Activated gamma-delta T cell (primary cell): ENCODE measurements at places on chromosomes 2 and 18.

- no peak for DNase-seq
These were observed 72.0 kb upstream of the ZCCHC2 start for GRCh38 chr18:62450546-62451410.

DNA sequence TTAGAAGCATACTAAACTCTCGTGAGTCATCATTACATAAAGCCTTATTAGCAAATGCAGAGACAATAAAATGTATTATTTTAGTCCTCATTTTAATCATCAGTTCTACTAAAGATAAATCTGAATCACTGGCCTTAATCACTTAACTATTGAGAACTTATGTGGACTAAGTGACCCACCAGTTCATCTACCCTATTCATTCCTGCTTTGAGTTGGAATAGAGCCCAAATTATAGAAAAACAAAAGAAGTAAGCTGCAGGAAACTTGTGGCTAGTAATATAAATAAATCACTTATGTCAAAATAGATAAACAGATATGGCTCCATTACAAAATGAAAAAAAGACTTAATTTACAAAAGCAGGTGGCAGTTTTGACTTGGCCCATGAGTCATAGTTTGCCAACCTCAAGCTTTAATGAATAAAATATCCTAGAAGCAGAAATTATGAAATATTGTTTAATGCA lies 851.8 kb upstream of the CRIM1 start:
- no peak for DNase-seq

DNA sequence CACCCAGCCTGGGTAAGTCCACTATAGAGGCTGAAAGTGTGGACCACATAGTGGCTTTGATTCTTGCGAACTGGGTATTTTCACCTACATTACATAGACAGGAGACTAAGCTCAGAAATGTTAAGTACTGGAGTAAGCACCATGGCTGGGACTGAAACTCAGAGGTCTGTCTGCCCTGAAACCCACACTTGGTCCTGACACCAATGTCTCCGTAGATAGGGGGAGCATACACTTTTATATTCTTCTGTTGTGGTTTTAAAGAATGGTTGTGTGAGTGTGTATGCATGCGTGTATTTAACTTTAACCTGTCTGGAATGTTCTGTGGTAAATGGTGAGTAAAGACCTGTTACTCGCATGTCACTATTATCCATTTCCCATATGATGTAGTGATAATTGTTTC lies 10.3 kb upstream of the NPPC start:
- DNase-seq: no peak

DNA sequence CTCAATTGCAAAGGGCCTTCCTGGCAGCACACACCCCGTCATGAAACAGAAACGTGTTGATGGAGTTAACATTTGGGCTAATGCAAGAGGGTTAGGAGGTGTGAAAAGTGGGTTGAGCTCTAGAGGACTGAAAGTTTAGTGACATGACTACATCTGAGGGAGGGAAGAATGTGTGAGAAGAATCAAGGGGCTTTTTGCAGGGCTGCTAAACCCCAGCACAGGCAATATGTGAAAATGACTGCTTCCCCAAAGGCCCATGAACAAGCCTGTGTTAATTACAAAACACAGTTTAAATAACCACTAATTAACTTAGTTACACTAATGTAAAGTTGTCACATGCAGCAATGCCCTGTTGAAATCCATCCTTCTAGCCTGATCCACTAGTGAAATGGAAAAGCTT lies 63.4 kb upstream of the PEX13 start:
- DNase-seq: no peak

DNA sequence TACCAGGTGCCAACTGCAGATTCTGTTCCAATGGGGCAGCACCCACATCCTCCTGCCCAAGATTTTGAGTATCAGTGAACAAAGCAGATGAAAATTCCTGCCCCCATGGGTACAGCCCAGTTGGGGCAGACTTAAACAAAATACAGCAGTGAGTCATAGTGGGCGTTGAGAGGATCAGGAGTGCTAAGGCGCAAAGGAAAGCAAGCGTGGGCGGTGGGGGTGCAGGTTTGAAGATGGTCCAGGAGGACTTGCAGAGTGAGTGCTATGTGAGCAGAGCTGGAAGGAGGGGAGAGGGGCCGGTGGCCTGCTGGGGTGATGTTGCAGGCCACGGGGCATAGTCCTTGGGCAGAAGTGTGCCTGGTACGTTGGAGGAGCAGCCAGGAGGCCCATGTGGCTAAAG lies 24.7 kb downstream of the STEAP3 start:
- no peak for DNase-seq

DNA sequence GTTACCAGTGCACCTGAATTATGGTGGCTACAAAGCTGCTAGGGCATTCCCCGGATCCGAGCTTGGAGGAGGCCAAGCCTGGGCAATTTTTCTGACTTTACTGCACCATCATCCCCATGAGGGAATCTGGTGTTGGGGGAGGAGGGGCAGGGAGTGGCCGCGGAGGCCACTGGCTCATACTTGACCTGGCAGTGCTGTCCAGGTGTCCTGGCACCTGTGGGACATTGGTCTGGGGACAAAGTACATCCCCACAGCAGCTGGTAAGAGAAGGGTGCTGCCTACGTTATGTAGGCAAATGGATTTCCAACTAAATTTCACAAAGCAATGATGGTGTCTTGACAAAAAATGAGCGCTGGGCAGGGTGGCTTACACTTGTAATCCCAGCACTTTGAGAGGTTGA lies 48.3 kb downstream of the KLHL29 start:
- DNase-seq: no peak

- no peak for DNase-seq
These were observed 131.6 kb downstream of the CDH2 start for GRCh38 chr18:28045176-28045810.

DNA sequence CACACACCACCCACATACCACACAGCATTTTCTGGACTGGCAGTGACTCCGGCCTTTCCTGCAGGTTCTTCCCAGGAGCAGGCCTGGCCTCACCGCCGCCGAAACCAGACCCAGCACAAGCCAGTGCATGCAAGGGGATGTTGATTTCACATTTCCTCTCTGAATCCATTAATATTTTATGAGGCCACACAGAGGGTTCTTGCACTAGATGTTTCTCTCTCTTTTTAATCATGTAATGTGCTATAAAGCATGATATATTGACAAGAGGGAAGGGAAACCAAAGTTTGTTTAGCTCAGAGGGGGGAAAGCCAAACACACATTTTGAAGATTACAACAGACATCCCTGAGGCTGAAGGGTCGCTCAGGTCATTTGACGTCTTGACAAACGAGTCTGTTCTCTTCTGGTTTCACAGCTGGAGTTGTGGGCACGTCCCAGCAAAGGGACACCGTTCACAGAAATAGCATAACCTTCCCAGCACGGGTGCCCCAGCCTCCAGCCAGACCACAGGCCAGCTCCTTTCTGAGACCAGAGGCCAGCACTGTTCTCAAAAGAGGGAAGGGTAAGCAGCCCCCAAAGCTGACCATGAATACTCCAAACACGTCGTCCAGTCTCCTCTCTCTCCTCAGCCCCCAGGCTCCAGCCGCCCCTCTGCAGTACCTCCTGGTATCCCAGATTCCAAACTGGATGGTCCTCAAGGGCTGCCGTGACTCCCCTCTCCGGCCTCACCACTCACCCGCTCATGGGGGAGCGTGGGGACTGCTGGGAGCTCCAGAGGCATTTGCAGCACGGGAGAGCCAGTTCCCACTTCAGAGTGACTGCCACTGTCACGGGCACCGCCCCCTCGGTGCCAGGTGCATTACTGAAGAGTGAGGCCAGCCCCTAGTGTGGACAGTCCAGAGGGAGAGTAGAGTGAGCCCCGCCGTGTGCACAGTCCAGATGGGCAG lies 340.3 kb upstream of the SALL3 start:
- DNase-seq: no peak

GRCh38 chr2:149006883-149007543 lies 31.5 kb upstream of the LYPD6B start:
- no peak for DNase-seq

GRCh38 chr2:241841181-241842066 lies 17.3 kb downstream of the PDCD1 start:
- no peak for DNase-seq

DNA sequence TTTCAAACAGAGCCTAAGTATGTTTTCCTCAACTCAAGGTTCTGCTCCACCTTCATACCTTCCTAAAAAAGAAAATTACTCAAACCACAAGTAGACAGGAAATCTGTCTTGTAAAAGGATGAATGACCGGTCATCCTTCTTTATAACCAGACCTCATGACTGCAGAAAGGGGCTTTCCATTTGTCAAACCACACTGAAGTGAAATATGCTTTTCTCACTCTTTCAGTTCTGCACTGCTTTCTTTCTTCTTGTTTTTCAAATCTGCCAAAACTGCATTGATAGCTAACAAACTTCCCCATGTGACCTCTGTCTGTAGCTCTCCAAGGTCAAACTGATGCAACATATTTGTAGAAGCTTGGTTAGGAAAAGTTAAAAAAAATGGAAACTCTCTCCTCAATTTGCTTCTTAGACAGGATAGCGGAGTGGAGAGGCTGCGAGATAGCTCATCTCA lies 308.9 kb upstream of the CCDC68 start:
- DNase-seq: no peak

DNA sequence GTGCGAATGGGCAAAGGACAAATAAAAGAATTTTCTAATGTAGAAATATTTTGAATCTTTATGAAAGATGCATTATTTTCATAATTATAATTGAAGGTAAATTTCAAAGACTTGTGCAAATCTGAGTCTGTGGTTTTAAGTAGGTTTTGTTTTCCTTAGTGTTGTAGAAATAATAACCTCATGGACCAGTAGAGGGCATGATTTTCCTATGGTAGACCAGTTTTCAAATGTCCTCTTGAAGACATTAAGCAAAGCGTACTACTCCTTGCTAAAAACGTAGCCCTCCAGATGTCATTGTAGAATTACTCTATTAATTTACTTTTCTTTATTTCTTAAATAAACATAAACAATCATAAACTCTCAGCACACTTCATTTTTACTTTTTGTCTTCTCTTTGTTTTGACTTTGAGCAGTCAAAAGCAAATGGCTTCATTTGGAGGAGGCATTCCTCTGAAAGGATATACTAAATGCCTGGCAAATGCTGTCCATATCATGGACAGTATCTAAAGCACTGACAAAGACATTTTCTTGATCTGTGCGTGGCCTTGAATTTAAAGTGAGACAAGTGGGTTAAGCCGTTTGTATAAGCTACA lies 85.8 kb upstream of the FAM237A start:
- DNase-seq: no peak

DNA sequence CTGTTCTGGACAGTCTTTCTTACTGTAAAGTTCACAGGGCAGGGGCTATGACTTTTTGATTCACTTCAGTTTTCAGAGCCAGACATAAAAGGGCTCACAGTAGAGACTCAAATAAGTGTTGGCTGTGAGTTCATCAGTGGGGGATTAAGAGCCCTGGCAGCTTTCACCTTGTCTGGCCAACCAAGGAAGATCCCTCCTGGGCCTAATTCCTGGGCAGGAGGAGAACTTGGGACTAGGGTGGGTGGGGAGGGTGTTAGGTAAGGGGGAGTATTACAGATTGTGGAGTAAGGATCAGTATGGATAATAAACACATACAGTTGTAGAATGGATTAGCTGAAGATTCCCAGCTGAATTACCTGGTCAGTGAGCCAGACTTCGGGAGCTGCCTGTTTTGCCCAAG lies 904 bp upstream of the SFXN5 start:
- DNase-seq: no peak

DNA sequence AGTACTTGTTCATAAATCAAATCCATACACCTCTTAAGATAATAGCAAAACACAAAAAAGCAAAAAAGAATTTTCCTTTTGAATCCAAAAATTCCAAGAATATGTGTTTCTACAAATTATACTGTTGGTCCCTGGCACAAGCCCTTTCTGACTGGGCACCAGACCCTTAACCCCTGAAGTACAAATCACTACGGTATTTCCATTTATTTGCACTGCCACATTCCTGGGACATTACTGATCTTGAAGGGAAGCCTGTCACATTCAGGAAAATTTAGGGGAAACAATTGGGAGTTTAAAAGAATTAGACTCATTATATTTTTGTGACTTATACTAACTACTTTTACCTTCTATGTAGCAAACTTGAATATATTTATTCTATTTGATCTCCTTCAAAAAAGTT lies 98.8 kb downstream of the ZNF521 start:
- no peak for DNase-seq

- no peak for DNase-seq
These were observed 85.9 kb upstream of the ACSL3 start for GRCh38 chr2:222774941-222775340.

GRCh38 chr2:172480301-172481218 lies 53.2 kb downstream of the ITGA6 start:
- DNase-seq: no peak

DNA sequence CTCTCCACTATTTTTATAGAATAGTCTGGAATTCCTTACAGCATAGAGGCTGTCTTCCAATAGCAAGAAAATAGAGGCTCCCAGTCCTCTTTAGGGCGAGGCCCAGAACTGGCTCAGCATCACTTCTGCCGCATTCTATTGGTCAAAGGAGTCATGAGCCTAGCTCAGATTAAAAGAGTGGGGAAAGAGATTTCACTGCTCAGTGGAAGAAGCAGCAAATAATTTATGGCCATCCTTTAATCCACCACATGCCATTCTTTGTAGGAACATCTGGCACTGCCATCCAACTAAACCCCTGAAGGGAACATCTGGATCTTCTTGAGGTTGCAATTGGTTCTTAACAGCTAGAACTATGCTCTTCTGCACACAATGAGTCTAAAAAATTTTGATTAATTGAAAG lies 43.4 kb upstream of the NEUROD1 start:
- DNase-seq: no peak

DNA sequence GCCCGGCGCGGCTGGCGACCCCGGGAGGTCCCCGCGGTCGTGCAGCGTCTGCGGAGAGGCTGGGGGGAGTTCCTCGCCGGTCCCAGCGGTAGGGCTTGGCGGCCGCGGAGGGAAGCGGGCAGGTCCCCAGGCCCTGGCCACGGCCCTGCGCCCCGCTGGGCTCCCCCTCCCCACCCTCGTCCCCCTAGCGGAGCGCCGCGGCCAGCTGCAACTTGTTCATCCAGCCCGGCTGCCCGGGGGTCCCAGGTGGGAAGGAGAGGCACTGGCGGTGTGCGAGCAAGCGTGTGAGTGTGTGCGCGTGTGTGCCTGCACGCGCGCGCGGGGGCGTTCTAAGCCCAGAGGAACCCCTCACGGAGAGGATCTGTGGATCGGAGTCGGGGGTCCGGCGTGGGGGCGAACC lies 1.3 kb downstream of the PTPRM start:
- DNase-seq: peak; percentile 8

DNA sequence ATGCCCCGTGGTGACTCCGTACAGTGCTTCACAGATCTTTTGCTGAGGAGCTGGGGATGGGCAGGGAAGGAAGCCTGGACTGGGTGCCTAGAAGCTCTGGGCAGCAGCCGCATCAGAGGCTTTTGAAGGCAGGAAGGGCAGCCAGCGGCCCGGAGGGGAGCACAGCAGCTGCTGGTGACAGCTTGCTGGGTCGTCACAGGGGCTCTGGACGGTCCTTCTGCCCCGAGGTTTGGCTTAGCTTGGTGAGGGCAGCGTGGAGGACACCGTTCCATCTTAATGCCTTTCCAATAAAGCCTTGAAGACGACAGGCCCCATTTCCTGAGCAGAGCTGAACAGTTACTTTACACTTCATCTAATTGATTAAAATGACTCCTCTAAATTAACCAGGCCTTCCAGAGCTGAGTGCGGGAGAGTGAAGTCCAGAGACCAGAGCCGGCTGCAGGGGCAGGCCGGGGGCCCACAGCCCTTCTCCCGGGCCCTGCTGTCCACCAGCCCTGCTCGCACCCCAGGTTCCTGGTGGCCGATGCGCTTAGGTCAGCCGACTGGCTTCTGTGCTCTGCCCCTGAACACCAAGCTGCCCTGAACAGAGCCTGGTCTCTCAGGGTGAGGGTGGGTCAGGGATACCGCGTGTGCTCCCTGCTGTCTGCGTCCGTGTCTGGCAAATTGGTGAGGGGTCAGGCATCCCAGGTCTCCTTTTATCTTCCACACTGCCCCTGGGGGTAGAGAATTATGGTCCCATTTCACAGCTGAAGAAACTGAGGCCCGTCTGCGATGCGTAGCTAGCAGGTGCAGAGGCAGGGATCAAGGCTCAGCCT lies 43.5 kb downstream of the RRM2 start:
- no peak for DNase-seq
